Breast epithelium (tissue), 4 donors: ENCODE measurements at places on chromosomes 5 and 9. TPM values are rescaled to one million over a fixed set of nuclear protein-coding genes. Genes with fewer than 3 reads are reported as not detected.

DNA sequence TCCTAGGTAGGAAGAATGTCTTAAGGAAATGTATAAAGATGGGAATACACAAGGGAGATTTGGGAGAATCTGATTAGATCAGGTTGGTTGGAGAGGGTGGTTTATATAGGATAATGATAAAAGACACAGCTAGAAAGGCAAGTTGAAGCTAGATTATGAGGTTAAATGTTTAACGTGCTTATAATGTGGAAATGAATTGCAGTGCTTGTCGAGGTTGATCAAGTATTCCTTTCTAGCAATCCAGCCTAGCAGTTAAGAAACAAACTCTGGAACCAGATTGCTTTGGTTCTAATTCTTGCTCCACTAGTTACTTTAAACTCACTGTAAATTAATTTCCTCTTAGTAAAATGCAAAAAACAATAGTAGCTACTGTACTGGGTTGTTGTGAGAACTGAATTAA lies 76.5 kb downstream of the NIPBL start:
- no peak for DNase-seq

GRCh38 chr9:35560625-35561337 lies 44.3 kb upstream of the TESK1 start:
- no peak for DNase-seq

DNA sequence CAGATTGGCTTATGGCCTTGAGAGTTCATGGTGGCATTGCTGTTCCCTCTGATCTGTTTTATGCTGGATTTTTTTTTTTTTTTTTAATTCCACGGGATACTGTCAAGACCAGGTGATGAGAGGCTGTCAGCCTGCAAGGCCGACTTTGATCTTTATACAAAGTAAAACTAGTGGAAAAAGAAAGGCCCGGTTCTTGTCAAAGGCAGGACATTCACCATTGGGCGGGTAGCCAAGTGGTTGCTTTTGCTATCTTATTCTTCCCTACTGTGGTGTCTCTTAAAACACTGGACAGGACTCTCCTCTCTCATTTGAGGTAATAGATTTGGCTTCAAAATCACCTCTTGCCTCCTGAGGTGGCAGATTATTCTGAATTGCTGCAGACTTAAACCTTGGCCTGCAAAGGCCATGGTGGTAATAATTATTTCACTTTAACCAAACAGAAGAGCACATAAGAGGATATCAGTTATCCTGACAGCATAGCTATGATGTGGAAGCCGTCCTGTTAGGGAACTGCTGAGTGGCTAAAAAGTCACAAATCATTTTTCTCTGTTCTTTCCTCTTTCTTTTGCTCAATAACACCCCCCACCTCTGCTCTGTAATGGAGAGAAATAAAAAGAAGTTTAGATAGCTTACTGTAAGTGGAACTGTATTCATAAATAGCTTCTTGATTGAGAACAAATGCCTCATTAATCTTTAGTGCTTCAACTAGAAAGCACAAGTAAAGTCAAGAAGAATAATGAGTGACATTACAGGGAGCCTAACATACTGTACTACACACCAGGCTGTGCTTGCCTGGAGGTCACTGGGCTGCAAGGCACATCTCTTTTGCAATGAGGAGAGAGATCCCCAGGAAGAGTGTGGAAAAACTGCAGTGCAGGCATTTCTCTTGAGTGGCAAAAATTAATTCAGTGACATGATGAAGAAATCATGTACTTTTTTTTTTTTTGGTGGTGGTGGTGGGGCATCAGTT lies 275.6 kb downstream of the KDM4C start:
- DNase-seq: no peak

PCDHGA7 gene
- total RNA-seq: 10.0 TPM
